ENCODE measurements at places on chromosomes 3 and 15.

- no peak for DNase-seq
Measured at GRCh38 chr3:42739401-42740158, 33.5 kb downstream of the CCDC13 start.

DNA sequence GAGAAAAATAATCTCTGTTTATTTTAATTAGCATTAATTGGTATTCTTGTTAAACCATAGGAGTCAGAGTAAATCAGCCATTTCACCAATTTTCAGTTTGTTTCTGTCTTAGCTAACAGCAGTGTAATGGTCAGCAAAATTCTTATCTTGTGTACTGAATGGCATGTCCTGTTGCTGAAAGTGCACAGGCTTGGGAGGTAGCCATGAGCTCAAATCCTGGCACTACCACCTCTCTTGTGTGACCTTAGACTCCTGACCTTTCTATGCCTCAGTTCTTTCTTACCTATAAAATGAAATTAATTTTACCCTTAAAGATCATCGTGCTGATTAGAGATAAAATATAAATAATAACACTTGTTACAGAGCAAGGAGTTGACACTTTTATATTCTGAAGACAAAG is 35.8 kb downstream of the MLH1 start:
- no peak for DNase-seq

- DNase-seq, result no peak
Measured at GRCh38 chr15:74172701-74173379, 670 bp upstream of the ISLR start.

GRCh38 chr15:100689131-100689899 is 86.9 kb downstream of the ASB7 start:
- no peak for DNase-seq

DNA sequence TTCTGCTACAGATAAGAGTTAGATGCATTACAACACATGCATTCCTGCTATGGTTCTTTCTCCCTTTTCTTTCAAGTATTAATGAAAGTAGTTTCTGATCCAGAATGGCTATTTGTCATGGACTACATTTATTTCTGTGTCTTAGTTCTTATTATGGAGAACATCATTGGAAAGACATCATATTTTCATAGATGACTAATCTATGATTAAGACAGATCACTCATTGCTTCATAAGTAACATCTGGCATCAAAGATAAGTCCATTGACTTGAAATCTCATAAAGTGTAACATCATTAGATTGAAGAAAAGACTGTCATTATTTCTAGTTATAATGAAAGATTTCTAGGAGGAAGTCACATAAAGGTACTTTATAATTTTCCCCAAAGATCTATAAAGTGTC is 366.7 kb downstream of the NSUN3 start:
- DNase-seq, result no peak

GRCh38 chr15:88882785-88883184 is 12.6 kb downstream of the HAPLN3 start:
- no peak for DNase-seq

- DNase-seq, result peak; percentile 10
Measured at GRCh38 chr3:198079771-198080520, 119.9 kb downstream of the LMLN start.

GRCh38 chr3:10520072-10520471 is 14.7 kb upstream of the ATP2B2 start:
- DNase-seq, result no peak

GRCh38 chr3:99324636-99325203 is 313.7 kb upstream of the COL8A1 start:
- DNase-seq, result no peak

DNA sequence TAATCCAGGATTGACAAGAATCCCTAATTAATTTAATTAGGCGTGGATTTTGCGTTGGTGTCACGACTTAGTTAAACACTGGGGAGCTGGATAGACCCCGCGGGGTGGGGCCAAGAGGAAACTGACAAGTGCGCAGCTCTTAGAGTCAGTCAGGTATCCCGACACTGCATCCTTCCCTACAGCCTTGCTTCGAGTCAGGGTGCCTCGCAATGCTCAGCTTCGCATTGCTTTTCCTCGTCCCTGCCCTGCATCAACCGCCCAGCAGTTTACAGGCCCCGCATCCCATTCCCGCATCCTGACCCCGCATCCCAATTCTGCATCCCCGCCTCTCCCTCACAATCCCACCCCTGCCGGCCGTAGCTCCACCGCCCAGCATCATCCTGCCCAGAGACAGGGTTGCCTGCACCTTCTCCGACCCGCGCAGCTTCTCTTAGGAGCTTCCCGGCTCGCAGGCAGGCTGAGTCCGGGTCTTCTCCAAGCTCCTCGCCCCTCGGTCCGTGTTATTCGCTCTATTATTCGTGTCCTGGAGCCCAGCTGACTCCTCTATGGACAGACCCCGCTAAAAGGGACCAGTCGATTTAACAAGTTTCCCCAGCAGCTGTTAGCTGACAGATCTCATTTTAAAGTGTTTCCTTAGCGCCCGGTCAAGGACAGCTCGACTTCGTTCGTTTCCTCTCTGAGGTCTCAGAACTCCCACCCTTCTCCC is 699 bp upstream of the SHOX2 start:
- no peak for DNase-seq

GRCh38 chr3:13879946-13880810 is at the start of gene WNT7A:
Gene WNT7A, minus strand, starts transcription at chr3:13880071. Its CDS starts 255 bp downstream, at chr3:13879816.
- DNase-seq, result peak; percentile 59

GRCh38 chr15:69834267-69834666 is 263.4 kb downstream of the TLE3 start:
- DNase-seq, result no peak

DNA sequence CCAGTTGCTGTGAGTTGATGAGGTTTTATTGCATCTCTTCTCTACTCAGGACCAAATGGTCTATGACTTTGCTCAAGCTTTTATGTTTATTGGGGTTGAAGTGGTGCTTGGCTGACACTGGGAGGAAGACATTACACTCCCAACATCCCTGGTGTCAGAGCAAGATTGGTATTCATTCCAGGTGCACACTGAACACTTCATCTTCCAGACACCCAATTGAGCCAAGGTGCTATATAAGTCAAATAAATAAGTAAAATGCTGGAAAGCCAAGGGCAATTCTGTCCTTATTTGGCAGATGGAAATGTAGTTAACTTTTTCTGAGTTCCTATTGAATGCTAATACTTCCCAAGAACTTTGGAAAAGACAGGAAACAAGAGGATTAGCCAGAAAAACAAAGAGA is 53.2 kb upstream of the CDV3 start:
- no peak for DNase-seq

GRCh38 chr3:109869586-109869985 is 532.2 kb upstream of the DPPA4 start:
- DNase-seq, result no peak

GRCh38 chr3:40869939-40870338 is 329.4 kb upstream of the CTNNB1 start:
- DNase-seq, result no peak

DNA sequence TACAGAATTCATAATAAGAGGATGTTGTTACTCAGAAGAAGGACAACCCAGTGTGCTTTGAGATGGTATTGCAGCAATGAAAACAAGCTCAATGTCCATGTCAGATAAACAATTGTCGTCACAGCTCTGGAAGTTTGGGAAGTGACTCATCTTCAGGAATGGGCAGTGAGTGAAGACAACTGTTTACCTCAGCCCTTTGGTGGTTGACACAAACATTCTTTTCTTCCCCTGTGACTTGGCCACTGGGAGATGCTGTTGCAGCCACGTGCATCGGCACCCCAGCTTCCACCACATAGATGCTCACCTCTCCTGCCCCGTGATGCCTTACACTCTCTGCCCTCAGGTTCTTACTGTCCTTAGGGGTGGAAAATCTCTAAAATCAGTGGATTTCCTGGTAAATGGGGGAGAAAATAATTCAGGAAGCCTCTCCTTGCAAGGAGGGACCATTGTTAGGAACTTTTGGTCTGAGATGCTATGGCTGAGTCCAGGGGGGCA is 114.1 kb upstream of the GALNT15 start:
- DNase-seq, result no peak

- DNase-seq, result no peak
Measured at GRCh38 chr3:49462222-49462621, 7.8 kb upstream of the DAG1 start.

GRCh38 chr15:68620721-68621527 is 42.1 kb downstream of the CORO2B start:
- DNase-seq, result no peak

DNA sequence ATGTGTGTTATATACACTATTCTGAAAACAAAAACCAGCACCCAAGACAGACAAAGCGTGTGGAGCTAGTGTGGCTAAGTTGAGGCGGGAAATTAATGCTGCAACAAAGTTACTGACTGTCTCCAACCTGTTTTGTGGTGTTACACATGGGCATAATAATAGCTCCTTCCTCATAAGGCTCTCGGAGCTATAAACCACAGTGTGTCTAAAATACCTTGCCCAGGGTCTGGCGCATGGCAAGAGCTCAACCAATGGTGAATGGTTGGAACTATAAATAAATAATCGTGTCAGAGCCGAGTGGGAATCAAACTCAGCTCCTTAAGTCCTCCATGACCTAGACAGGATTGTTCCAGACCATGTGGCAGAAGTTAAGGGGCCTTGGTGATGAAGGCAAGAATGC is 35.9 kb upstream of the TFRC start:
- DNase-seq, result no peak

DNA sequence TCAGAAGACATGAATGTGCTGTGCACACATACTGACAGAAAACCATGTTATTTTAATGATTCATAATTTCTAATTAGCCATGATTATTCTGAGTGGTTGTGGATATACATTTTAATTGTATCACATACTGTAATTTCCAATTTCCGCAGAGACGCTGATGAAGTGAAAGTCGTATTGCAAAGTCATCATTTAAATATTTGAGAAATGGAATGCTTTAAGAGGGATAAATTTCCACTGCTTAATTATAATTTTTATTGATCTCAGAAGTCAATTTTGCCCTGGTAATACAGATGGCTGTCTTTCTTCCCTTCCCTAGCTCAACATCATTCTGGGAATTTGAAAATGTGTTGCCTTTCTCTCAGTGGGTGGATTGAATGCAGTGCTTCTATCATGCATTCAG is 819.3 kb downstream of the ROBO2 start:
- DNase-seq, result no peak

DNA sequence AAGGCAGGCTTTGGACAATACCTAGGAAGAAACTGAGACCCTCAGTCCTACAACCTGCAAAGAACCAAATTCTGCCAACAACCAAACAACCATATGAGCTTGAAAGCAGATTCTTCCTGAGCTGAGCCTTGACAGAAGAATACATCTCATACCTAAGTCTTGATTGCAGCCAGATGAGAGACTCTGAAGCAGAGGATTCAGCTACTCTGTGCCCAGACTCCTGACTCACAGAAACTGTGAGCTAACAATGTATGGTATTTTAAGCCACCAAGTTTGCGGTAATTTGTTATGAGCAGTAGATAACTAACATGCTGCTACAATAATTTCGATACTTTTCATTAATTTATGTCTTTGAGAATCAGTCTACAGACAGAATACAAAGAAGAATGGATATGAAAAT is 325.1 kb upstream of the CBLB start:
- DNase-seq, result no peak

DNA sequence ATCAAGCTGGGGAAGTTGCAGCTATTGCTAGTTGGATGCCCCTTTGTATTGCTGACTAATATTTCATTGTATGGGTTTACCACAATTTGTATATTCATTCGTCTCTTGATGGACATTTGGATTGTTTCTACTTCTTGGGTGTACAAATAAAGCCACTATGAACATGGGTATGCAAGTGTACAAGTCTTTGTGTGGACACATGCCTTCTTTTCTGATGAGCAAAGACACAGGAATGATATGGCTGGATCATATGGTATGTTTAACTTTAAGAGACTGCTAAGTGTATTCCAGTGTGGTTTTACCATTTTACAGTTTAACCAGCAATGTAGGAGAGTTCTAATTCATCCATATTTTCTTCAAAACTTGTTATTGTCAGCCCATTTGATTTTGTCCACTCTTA is 32.2 kb downstream of the NECTIN3 start:
- no peak for DNase-seq

DNA sequence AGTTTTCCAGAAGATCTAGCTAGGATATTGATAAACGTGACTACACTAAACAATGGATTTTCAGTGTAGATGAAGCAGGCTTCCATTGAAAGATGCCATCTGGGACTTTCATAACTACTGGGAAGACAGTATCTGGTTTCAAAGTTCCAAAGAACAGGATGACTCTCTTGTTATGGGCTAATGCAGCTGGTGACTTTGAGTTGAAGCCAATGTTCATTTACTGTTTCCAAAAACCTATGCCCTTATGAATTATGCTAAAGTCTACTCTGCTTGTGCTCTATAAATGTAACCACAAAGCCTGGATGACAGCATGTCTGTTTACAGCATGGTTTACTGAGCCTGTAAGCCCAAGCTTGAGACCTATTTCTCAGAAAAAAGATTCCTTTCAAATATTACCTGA is 245.4 kb downstream of the GBE1 start:
- DNase-seq, result no peak

DNA sequence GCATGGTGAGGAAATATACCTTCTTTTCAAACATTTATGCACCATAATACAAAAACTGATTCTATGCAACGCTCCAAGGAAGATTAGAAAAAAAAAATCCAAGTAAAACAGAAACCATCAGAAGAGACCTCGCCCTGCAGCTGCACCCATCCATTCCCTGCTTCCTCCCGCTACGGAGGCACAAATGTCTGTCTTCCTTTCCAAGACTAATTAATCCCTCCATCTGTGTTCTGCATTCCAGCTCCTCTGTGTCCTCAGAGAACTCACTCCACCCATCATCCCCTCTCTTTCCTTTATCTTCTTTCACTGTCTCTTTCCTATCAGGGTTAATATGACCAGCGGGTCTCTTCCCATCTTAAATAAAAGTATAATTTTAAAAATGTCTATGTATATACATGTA is 196.1 kb downstream of the ADAMTSL3 start:
- DNase-seq, result no peak

GRCh38 chr15:68176601-68177000 is 28.5 kb downstream of the CALML4 start:
- DNase-seq, result no peak

- no peak for DNase-seq
Measured at GRCh38 chr15:71048913-71049675, 66.2 kb upstream of the THSD4 start.

DNA sequence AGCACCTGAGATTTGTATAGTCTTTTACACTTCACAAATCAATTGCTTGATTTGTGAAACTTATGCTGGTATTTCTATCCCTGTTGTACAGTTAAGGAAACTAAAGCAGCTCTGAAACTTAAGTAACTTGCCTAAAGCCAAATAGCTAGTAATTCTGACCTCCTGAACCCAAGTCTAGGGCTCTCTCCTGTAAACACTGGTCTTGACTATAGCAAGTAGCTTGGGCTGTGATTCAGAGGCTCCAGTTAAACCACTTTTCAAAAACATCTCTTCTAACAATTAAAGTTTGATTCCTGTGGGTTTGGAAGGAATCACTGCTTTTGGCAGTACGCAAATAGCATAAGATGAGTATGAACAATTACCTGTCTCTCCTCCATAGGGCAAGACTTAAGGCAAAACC is 18.5 kb upstream of the CMTM8 start:
- DNase-seq, result no peak

DNA sequence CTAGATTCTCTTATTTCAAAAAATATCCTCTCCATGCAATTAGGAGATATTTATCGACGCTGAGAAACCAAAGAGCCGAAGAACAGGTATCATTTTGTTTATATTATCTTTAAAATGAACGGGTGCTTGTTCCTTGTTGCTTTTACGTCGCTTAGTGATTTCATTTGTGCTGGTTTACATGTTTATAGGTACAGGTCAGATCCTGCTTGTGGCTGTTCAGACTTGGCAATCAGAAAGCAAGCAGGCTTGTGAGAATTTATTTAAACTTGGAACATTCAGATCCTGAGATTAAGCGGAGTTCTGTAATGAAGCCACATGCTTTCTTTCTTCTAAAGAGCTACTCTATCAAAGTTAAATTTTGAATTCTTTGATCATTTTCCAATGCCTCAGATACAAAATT is 43.0 kb upstream of the ATP2C1 start:
- DNase-seq, result no peak

Measured in T-helper 1 cell (primary cell).